NCI-H1436 (cell line): ENCODE measurements at places on chromosomes 4 and X.

DNA sequence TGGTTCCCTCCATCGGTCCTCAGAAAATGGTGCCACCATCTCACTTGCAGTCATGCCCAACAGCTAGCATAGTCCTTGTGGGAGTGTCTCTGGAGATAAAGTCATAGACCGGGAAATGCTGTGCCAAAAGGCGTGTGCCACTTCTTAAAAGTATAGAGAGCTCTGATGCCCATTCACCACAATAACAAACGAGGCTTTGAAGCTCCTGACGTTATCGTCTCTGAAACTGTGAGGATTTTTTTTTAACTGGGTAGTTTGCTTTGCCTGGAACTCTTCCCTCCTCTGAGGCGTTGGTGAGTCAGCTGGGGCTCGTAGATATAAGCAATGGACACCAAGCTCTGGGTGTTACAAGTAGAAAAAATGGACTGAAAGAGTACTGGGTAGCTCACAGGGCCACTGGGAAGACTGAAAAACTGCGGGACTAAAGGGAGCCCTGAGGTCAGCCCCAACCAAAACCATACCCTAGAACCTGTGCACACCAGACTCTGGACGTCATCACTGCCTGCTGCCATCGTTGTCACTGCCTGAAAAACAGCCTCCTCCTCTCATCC, 89.4 kb upstream of the TRIM2 start:
- DNase-seq: no peak

- DNase-seq: peak; percentile 25
Measured at GRCh38 chrX:152897222-152898131, at the start of gene ZNF185. TSS of gene ZNF185 (plus strand) at chrX:152898067. CDS start at chrX:152914490, 16,423 bp downstream.

- DNase-seq: no peak
Measured at GRCh38 chr4:14583752-14584151, 418.5 kb upstream of the CPEB2 start.

DNA sequence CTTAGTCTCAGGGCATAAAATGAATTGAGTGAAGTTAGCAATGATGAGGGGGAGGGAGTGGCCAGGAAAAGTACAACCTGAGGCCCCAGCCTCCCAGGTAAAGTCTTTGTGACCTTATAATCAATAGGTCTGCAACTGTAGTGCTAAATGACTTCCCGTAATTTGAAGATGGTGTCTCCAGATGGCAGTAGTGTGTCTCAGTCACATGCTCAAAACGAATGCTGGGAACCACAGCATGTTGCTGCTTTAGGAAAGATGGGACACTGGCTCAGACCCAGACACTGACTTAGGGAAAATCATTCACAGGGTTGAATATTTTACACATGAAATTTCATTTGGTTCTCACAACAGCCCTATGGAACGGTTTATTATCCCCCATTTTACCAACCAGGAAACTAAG, 10.3 kb downstream of the SRPX2 start:
- peak; percentile 3 for DNase-seq

DNA sequence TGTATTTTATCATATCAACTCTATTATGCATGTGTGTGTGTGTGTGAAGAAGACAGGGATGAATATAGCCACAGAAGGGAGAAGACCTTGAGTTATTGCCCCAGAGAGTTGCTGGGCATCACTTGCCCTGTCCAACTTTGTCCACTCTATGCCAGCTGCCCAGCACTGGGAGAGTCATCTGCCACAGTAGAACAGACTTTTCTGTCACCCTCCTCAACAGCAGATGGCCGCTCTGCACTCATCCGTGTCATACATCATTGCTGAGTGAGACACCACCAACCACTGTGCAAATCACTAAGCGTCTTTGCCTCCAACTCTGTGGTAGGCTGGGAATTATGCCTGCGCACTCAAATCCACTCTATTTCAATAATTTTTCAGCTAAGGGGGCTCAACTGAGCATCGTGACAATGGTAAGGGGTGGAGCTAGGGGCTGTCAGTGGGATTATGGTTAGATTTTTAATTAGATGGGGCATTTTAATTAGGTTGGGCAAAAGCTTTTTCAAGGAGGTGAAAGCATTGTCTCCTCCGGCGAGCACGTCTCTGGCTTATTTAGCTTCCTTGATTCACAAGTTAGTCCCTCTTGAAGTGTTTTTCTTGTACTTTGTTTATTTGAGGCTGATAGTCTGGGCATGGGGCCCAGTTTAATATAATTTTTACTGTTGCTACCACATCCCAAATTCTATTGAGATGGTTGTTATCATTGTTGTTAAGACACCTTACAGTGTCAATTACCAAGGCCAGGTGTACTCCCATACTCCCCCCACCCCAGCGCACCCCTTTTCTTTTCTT, 100.1 kb upstream of the KLF3 start:
- peak; percentile 60 for DNase-seq
